Activated T-cell treated with anti-CD3 and anti-CD28 coated beads, Interleukin-2, amount 50 U/mL, for 72 hours (primary cell): ENCODE measurements at places on chromosomes 6 and 20. TPM values are rescaled to one million over a fixed set of nuclear protein-coding genes. Genes with fewer than 3 reads are reported as not detected.

DNA sequence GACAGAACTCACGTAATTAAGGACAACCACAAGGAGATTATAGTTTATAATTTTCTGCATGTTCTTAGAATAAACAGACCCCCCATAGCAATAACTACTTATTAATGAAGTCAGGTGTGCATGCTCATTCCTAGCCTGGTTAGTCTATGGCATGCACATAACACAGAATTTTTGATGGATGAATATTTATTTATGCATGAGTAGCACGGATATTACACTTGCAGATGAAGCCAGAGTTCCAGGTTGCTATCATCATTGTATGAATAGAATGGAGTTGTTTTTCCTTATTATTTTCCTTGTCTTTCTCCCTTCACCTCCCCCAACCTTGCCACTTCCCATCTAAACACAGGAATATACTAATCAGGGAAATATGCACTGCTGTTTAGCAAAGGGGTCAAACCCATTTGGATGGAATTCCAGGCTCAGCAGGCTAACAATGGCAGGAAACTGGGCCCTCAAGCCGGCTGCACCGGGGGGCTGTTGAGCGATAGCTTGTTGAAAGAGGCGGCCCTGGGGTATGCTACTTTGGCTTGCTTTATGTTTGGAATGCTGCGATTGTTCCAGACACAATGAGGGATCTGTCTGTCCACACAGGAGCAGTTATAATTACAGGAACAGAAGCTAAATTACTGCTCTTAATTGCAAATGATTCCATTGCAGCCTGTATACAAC is 112.6 kb downstream of the TMEM170B start:
- DNase-seq = no peak

GRCh38 chr6:154232013-154232910 is 124.3 kb downstream of the IPCEF1 start:
- no peak for DNase-seq

DNA sequence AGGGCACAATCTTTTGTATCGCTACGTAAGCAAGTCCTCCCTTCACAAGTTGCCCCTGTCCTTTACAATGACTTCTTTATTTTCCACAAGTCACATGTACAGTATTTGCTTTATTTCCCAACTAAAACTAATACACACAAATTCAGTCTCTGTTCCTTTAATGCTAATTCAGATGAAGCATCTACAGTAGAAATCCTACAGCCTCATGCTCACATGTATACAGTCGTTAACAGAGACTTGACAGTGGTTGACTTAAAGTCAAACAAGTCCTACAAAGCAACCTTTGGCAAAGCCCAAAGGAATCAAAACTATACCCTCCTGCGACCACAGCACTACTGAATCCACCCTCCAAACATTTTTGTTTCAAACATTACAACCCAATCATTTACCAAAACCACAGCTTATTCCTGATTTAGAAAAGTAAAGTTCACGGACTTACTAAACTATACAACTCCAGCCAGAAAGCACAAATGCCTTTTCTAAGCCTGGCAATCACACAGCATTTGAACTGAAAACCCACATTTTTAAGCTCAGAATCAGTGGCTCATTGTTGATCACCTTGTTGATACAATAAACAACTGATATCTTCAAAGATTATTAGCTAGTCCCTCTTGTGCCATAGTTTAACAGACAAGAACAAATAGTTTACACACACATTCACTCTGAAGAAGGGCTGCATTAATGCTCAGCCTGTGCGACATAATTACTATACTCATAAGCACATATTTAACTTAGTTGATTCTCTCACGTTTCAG is 70.9 kb upstream of the NHSL1 start:
- no peak for DNase-seq

DNA sequence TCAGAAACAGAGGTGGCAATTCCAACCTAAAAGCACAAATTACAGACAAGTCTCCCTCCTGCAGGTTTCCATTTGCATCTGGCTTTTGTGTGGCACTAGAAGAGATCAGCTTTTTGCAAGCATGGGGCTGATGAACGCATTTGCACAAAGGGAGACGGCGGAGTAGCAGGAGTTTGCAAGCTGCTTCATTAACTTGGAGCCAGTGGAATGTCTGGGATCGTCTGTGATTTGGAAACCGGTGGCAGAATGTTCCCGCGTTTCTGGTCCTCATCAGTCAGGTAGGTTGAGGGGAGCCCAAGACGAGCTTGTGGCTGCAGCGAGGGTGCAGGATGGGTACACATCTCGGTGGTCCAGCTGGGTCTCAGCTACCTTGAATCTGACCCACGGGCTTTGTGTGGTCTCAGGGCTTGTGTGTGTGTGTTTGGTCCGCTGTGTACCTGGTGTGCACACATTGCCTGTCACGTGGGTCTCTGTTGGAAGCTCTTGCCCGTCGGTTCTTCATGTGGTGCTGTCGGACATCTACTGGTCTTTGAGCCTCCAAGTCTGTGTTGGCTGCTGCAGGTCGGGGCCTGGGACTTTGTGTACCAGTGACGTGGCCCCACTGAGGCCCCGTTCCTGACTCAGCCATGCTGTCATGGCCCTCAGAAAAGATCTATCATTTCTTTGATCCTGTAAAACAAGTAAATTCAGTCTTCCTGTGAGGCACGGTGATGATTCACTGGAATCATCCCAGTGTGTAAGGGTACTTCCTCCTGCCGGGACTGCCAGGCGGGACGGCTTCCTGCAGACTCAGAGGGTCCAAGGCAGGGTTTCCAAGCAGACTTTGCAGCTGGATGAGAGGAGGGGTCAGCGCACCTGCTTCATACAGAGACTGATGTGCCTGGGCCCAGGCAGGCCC is 12.4 kb upstream of the MYT1 start:
- DNase-seq = no peak

DNA sequence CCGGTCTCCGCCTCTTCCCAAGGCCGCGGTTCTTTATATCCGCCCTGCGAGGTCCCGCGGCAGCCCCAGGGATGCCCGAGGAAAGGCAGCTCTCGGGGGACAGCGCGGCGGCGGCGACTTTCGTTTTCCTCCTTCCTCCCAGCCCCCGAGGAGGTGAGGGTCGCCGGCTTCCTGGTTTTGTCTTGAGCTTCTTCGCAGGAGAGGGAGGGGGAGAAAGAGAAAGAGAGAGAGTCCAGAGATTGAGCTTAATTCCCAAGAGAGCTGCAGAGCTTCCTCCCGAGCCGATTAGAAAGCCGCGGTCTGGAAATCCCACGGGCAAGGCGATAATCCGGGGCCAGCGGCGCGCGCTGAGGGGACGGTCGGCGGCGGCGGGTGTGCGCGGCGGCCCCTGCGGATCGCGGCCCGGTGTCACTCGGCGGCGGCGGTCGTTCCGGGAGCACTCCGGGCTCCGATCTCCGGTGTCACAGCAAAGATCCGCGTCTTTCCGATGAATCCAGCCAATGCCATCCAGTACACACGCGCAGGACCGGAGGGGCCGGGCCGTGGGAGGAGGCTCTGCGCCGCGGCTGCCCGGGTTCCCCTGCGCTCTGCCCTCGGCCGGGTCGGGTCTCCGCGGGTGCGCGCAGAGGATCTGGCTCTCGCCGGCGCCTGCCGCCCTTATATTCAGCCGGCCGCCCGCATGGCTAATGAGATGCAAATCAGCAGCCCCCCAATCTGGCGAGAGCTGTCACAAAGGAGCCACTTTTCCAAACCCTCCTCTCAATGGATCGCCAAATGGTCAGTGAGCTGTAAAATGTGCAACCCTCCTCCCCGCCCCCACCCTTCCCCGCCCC is at the start of gene DLL1:
TSS of gene DLL1 (minus strand) at position 783 of the 833 bp plus-strand sequence. CDS start 939 bp downstream, outside the sequence.
- DNase-seq = peak; percentile 52

DNA sequence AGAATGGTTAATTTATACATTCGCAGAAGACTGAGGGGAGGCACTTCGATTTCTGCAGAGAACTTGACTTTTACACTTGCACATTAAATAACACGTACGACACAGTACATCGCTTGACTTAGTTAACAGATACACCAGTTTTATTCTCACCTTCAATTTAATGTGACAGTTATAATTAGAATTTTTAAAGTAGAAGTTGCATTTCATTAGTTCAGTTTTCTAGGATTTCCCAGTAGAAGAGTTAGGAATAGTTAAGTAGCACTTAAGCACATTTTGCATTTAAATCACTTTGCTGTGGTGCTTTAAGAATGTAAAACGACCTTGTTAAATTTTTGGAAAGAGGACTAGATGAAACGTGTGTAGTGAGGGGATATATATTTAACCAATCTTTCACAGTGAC is 1.6 kb upstream of the BEND3 start:
- DNase-seq = no peak

DNA sequence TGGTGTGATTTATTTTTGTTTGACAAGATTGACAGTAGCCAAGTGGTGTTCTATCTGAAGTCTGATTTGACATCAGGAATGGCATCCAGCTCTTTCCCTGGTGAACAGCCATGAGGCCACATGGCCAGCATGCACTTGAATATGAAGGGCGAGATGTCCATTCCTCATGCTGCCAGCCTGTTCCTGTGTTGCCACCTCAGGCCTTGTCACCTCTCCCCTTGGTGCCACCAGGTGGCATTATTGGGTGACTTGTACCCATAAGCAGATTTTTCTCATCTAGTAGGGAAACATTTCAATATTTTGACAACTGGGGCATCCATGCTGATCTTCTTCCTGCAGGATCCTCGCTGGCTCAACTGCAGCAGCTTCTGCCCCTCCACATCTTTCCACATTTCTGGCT is 199.1 kb downstream of the ERMARD start:
- DNase-seq = peak; percentile 33

DNA sequence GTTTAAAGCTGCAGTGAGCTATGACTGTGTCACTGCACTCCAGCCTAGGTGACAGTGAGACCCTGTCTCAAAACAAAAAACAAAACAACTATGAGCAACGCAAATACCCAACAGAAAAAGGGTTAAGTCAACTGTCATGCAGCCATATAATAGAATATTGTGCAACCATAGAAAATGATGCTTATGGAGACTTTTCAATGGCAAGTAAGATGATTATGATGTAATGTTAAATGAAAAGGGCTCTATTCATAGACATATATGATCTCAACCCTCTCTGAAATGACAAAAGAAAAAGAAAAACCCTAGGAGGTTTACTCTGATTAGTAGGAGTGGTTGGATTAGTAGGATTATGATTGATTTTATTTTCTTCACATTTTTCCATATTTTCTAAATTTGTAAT is 41.3 kb upstream of the TBC1D7 start:
- DNase-seq = no peak

DNA sequence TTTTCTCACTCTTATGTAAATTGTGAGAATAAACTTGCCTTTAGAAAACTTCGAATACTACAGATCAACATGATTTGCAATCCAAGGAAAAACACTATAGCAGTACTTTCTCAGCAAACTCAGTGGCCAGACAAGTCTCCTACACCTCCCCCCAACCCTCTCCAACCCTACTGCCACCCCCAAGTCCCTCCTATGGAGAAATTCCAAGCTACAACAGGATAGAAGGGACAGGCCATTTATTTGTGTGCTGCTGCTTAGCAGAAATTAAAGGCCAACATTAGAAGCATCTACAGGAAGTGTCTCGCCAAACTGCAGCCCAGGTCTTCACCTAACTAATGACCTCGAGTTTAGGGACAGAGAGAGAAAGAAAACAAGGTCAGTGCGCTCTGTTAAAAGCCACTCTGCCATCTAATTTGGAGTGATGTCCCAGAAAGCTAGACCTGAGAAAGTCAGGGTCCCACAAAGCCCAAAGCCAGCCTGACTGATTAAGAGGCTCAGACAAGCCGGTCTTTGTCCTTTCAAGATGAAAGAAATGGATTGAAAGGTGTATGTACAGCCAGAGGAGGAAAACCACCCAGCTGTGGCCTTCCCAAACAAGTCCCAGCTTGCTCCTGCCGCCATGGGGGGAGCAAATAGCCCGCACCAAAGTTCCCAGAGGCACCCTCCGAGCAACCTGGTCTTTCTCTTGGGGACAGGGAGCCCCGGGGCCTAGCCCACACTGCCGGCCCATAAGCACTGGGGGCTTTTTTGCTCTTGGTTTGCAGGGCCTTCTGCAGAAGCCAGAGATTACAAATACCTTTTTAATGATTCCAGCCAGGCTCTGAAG is 3.4 kb downstream of the BMP7 start:
- DNase-seq = no peak

DNA sequence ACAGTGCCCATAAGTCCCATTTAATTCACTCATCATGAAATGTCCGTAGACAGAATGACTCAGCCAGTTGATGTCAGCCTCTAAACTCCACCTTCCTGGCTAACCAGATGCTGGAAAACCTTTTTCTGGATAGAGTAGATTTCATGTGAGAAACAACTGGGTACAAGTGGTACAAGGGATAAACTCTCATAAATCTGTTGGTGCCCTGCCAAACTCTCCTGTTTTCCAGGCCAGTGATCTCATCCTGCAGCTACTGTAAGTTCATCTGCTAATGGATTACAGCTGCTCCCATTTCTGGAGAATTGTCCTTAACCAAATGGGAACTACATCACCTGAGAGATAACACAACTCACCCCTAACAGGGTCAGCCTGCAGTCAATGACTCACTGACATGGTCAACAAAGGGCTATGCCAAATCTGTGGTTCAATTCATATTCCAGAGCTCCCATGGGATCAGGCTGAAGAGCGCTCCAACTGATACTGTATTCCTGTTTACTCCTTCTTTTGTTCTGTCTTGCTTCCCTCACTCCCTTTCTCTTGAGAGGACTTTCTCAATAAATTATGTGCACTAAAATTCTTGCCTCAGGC is 210.1 kb upstream of the HDDC2 start:
- no peak for DNase-seq

The GSTA3 gene
- not detected for total RNA-seq

- no peak for DNase-seq
Observed at GRCh38 chr20:21225215-21225947, 77.8 kb upstream of the XRN2 start.

- no peak for DNase-seq
Observed at GRCh38 chr6:155157101-155157500, 106.7 kb upstream of the CLDN20 start.

- no peak for DNase-seq
Observed at GRCh38 chr6:86744048-86744447, 193.3 kb upstream of the HTR1E start.

- no peak for DNase-seq
Observed at GRCh38 chr6:168574699-168575195, 133.8 kb downstream of the SMOC2 start.

- no peak for DNase-seq
Observed at GRCh38 chr6:9086331-9086730, 651.0 kb upstream of the SLC35B3 start.

The CLPSL2 gene
- total RNA-seq = not detected

The SMLR1 gene
- not detected for total RNA-seq

The SAMD3 gene
- 4.6 TPM for total RNA-seq

DNA sequence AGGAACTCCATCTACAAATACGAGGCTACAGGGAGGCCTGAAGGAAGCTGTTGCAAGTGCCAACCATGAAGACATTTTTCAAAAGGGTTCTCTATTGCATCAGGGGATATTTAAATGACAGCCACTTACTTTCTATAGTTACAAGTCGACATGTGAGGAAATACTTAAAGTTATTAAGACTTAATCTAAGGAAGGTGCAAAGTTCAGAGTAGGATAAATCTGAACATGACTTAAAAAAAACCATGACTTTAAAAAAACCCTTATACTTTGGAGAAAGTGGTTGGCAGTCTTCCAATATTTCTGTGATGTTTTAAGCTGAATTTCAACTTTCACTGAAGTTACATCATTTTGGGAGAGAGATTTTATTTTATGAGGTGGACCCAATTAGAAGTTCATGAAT is 56.3 kb upstream of the EMILIN3 start:
- no peak for DNase-seq
